Large intestine (tissue), 12 donors: ENCODE measurements at places on chromosomes 2 and 18. TPM values are rescaled to one million over a fixed set of nuclear protein-coding genes. Genes with fewer than 3 reads are reported as not detected.

DNA sequence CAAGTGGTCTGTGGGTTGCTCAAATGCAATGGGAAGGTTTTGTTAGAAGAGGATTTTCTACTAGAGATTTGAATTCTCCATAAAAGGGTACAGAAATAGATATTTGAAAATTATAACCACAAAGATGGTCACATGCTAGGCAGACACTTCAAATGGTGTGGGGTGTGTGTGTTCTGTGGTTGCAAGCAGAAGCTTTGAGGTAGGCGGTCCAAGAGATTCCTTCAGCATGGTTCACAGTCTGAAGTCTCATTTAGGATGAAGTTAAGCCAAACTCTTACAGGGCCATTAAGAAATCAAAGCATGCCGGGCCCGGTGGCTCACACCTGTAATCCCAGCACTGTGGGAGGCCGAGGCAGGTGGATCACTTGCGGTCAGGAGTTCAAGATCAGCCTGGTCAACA lies 38.3 kb upstream of the RMDN2 start:
- peaks cover 2% of the 10 kb centered on the region for H3K27me3 ChIP-seq
- no peaks in the 10 kb centered on the region for H3K36me3 ChIP-seq
- DNase-seq: no peak
- no peaks in the 10 kb centered on the region for H3K4me1 ChIP-seq
- no peak overlapping the region for H3K4me3 ChIP-seq

- H3K27ac ChIP-seq: no peak overlapping the region
- H3K4me1 ChIP-seq: no peaks in the 10 kb centered on the region
- H3K4me3 ChIP-seq: no peak overlapping the region
- no peaks in the 10 kb centered on the region for H3K36me3 ChIP-seq
- DNase-seq: no peak
- peaks cover 2% of the 10 kb centered on the region for H3K27me3 ChIP-seq
Observed at GRCh38 chr18:21203126-21203525, 38.9 kb upstream of the GREB1L start.

GRCh38 chr2:70648961-70649360 lies 95.3 kb upstream of the TGFA start:
- H3K27me3 ChIP-seq: peaks cover 6% of the 10 kb centered on the region
- H3K4me1 ChIP-seq: no peaks in the 10 kb centered on the region
- no peak for DNase-seq
- no peaks in the 10 kb centered on the region for H3K36me3 ChIP-seq

The RESP18 gene
- 0.46 TPM for polyA plus RNA-seq

The MTA3 gene
- polyA plus RNA-seq: 34.0 TPM

The TEX44 gene
- not detected for polyA plus RNA-seq

The SLC5A7 gene
- 7.1 TPM for polyA plus RNA-seq
